Lower leg skin (tissue), 4 donors: ENCODE measurements at places on chromosomes 5 and 9. TPM values are rescaled to one million over a fixed set of nuclear protein-coding genes. Genes with fewer than 3 reads are reported as not detected.

Gene FAM120A
- 80.5 TPM for total RNA-seq

Gene CNTNAP3B
- total RNA-seq = 22.4 TPM

Gene RLN1
- total RNA-seq = not detected

Gene DNAH5
- total RNA-seq = 0.04 TPM

Gene SHC3
- total RNA-seq = 0.72 TPM

Gene SCGB3A1
- 3.5 TPM for total RNA-seq

Gene ZDHHC11
- total RNA-seq = 10.4 TPM

- no peak for DNase-seq
Measured at GRCh38 chr9:103669296-103669695, 424.8 kb upstream of the SMC2 start.

DNA sequence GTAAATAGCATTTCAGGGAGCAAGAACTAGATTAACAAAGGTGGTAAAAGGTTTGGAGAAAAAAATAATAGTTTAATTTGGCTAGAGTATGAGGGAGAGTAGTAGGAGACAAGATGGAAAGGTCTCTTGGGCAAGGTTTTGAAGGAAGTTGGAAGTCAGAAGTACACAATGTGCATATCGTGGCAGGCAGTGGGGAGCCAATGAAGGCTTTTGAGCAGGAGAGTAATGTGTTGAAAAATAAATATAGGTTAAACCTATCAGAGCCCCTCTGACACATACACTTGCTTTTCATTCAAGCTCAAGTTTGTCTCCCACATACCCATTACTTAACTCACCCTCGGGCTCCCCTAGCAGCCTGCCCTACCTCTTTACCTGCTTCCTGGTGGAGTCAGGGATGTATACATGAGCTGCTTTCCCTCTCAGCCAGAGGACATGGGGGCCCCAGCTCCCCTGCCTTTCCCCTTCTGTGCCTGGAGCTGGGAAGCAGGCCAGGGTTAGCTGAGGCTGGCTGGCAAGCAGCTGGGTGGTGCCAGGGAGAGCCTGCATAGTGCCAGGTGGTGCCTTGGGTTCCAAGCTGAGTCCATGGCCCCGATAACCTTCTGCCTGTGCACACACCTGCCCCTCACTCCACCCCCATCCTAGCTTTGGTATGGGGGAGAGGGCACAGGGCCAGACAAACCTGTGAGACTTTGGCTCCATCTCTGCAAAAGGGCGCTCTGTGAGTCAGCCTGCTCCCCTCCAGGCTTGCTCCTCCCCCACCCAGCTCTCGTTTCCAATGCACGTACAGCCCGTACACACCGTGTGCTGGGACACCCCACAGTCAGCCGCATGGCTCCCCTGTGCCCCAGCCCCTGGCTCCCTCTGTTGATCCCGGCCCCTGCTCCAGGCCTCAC lies at the start of gene CA9:
TSS of gene CA9 (plus strand) at position 797 of the 893 bp plus-strand sequence. CDS start at position 829, 32 bp downstream.
- no peak for DNase-seq

GRCh38 chr9:123364241-123364824 lies 8.3 kb downstream of the CRB2 start:
- no peak for DNase-seq

GRCh38 chr5:38878391-38879077 lies 32.7 kb downstream of the OSMR start:
- DNase-seq = no peak

DNA sequence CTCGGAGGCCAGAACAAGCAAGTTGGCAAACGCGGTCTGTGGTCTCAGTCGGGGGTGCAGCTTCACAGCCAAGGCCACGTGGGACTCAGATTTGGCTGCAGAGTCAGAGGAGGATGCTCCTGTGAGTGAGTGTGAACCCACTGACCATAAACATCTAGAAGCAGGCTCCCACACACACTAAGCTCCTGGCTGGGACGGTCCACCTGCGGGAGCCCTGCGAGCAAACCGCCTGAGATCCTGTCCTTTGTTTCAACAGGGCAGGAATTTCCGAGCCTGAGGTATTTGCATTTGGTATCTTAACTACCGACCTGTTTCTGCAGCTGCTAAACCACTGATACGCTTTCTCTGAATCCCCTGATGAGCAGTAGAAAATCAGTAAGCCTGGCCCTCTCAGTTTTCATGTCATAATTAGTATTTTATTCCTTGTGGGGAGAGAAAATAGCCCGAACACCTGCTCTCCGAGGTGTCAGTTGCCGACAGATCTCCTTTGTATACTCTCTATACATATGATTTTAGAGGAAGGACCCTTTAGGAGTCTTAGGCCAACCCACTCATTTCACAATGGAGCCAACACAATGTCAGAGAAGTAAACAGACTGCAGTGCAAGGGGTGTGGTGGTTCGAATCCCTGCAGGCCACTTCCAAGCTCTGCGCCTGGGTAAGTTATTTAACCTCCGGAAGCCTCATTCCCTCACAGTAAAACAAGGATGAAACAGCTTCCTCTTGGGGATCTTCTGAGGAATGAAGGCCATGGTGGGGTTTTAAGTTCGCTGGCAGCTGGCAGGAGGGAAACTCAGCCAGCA lies 40.9 kb upstream of the PWWP2A start:
- no peak for DNase-seq

GRCh38 chr5:84378961-84379360 lies 5.7 kb downstream of the EDIL3 start:
- no peak for DNase-seq

DNA sequence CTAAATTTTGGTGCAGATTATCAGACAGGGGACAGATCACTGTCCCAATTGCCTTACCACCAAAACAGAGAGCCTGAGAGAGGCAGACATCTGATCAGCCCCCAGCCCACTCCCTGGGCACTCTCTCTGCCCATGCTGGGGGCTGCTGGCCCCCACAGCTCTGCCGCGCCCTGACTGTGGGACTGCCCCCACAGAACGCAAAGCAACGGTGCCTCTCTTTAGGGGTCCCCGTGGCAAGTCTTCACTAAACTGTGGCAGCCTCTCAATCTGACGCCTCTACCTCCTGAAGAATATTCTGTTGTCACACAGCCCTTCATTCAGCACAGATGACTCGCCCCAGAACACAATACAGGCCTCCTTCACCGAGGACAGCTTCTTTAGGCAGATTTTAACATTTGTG lies 197.4 kb downstream of the ERCC6L2 start:
- DNase-seq = no peak

GRCh38 chr5:125657936-125658335 lies 765.3 kb upstream of the GRAMD2B start:
- DNase-seq = no peak

DNA sequence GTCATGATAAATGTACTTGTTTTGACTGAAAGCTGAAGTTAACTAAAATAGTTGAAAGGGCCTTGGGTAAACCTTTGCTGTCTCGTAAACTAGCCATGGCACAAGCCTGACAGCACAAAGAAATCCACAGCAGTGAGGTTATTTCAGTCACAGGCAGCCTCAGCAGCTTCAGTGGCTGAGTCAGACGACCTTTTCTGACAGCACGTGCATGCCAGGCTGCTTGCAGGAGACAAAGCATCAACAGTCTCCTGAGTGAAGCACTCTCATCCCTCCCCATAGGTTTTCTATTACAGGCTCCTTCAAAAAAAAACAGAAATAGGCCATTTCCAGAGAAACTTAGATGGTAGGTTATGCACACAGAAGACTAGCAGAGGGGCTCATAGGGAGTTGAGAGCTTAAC lies 34.6 kb downstream of the OXCT1 start:
- peak; percentile 86 for DNase-seq

- no peak for DNase-seq
Measured at GRCh38 chr9:126649477-126649876, 35.7 kb downstream of the LMX1B start.

GRCh38 chr9:119304555-119304954 lies 64.7 kb downstream of the BRINP1 start:
- no peak for DNase-seq

- no peak for DNase-seq
Measured at GRCh38 chr5:33409435-33410170, 31.2 kb upstream of the TARS1 start.

DNA sequence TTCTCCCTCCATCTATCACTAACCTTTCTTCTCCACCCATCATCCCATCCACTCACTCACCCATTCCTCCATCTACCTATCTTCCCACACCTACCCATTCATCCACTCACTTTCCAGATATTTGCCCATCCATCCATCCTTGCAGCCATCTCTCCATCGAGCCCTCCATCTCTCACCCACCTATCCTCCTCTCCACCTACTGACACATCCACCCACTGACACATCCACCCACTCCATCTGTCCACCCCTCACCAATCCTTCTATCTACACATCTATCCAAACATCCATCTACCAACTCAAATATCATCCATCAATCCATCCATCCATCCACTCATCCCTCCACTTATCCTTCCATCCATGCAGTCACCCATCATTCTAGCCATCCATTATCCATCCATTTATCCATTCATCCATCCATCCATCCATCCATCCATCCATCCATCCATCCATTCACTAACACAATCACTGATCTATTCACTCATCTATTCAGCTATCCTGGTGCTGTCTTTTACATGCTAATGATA lies 68.9 kb upstream of the SPTLC1 start:
- no peak for DNase-seq

GRCh38 chr5:4212981-4213819 lies 617.6 kb downstream of the IRX1 start:
- no peak for DNase-seq
